Smooth muscle cell of the coronary artery (primary cell): ENCODE measurements at places on chromosomes 6 and 20. TPM values are rescaled to one million over a fixed set of nuclear protein-coding genes. Genes with fewer than 3 reads are reported as not detected.

HLA-DPB1 gene
- 1.4 and 17.0 TPM in 2 replicates for total RNA-seq

CTAGE9 gene
- not detected in 2 replicates for total RNA-seq

SLPI gene
- not detected in 2 replicates for total RNA-seq

DEFB127 gene
- not detected in 2 replicates for total RNA-seq

LY6G6D gene
- total RNA-seq, result not detected in 2 replicates

ELOVL2 gene
- 0.12 TPM in 1 of 2 replicates, not detected in the other for total RNA-seq

DYNLT2 gene
- total RNA-seq, result 0.45 and 0.47 TPM in 2 replicates

KCNK17 gene
- not detected in 2 replicates for total RNA-seq

PTK7 gene
- total RNA-seq, result 78.5 and 225 TPM in 2 replicates

TCF15 gene
- 0.12 TPM in 1 of 2 replicates, not detected in the other for total RNA-seq
